ENCODE measurements at places on chromosomes 1 and 21. TPM values are rescaled to one million over a fixed set of nuclear protein-coding genes. Genes with fewer than 3 reads are reported as not detected.

- DNase-seq: no peak
- H3K36me3 ChIP-seq: peaks cover 23% of the 10 kb centered on the region
- no peak overlapping the region for H3K4me3 ChIP-seq
- H3K4me1 ChIP-seq: no peaks in the 10 kb centered on the region
- no peak overlapping the region for H3K27ac ChIP-seq
Measured at GRCh38 chr1:43602990-43603389, 47.0 kb upstream of the KDM4A start.

GRCh38 chr1:62384276-62385005 is 52.4 kb upstream of the USP1 start:
- peaks cover 24% of the 10 kb centered on the region for H3K4me1 ChIP-seq
- H3K27ac ChIP-seq: peak overlapping the region; percentile 74
- peak overlapping the region; percentile 7 for H3K4me3 ChIP-seq
- no peak for DNase-seq
- no peaks in the 10 kb centered on the region for H3K27me3 ChIP-seq

- H3K4me1 ChIP-seq: peaks cover 12% of the 10 kb centered on the region
- H3K27ac ChIP-seq: no peak overlapping the region
- H3K27me3 ChIP-seq: no peaks in the 10 kb centered on the region
- DNase-seq: no peak
- no peak overlapping the region for H3K4me3 ChIP-seq
Measured at GRCh38 chr1:87829360-87829759, 500.7 kb downstream of the LMO4 start.

GRCh38 chr1:210597555-210598134 is 268.9 kb downstream of the HHAT start:
- H3K27ac ChIP-seq: peak overlapping the region; percentile 98
- peaks cover 6% of the 10 kb centered on the region for H3K36me3 ChIP-seq
- peaks cover 48% of the 10 kb centered on the region for H3K4me1 ChIP-seq
- H3K4me3 ChIP-seq: peak overlapping the region; percentile 10

DNA sequence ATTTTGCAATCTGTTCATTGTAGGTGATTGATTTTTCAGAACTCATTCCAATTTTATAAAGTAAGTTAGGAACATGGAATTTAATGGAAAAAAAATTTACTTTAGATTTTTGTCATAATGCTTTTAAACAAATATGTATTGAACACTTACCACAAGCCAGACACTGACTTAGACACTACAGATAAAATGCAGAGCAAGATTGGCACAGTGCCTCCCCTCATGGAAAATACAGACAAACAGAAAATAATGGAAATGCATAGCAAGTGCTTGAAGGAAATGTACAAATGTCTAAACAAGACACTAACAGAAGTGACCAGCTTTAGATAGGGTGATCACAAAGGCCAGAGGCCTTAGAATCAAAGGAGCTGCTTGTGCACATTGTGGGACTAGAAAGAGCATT is 260.5 kb upstream of the ADGRL2 start:
- no peak overlapping the region for H3K27ac ChIP-seq
- H3K36me3 ChIP-seq: no peaks in the 10 kb centered on the region
- H3K4me3 ChIP-seq: no peak overlapping the region
- peaks cover 5% of the 10 kb centered on the region for H3K4me1 ChIP-seq
- no peak for DNase-seq
- no peaks in the 10 kb centered on the region for H3K27me3 ChIP-seq

DNA sequence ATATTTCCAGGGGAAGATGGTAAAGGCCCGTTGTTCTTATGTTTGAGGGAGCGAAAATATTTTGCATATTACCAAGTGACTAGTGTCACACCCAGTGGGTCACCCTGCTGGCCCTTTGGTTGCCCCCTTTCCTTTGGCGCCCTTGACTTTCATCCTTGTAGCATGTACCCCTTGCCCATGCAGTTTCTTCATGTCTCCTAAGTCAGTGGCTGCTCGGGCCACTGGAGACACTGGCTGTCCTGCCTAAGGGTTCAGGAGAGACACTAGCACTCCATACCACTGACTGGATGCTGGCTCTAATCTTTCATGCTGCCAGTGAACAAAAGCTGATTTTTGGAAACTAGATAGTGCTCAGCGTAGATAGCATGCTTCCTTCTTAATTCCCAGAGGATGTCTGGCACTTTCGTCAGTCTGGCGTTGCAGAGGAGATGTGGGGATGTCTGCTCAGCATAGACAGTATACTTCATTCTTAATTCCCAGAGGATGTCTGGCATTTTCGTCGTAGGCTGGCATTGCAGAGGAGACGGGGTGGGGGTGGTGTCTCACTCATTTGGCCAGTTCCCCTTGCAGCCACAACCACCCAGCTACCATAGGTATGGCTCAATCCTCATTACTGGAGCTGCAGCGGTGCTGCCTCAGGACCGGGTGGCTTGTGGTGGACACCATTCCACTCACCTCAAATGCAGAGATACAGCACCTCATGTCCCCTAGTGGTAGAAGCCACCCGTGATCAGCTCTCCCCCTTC is 770.9 kb upstream of the TPTE start:
- no peaks in the 10 kb centered on the region for H3K4me1 ChIP-seq
- DNase-seq: no peak
- no peaks in the 10 kb centered on the region for H3K27me3 ChIP-seq
- no peak overlapping the region for H3K4me3 ChIP-seq
- no peak overlapping the region for H3K27ac ChIP-seq

DNA sequence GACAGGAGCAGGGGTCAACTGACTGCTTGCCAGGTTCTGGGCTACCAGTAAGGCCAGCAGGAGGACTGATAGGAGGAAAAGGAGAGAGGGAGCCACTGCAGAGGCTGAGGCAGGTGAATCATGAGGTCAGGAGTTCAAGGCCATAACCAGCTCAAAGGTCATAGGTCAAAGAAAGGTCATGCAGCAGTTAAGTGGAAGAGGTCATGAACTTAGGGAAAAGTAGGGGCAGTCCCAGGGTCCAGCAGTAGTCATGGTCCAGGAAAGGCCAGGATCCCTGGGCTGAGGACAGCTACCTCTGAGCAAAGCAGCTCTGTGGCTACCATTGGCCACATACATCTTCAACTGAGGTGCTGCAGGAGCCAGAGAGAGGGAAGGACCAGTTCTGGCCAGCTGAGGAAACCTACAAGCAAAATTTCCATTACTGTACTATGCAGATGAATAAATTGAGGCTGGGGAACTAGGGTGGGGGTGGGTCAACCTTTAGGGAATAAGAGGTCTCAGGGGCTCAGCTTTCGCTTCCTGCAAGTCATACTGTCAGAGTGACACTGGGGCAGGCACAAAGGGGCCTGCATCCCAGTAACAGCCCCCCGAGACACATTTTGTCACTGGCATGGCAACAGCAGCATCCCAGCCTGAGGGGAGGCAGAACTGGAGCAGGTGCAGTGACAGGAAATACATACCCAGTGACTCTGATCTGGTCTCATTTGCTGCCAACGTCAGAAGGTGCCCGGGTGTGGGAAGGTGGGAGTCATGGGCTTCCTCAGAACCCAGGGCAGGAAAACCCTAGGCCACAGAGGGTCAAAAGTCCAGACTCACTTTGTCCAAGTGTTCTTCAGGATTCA is 5.2 kb upstream of the INPP5B start:
- no peak overlapping the region for H3K4me3 ChIP-seq
- H3K27me3 ChIP-seq: no peaks in the 10 kb centered on the region
- no peak overlapping the region for H3K27ac ChIP-seq
- peaks cover 5% of the 10 kb centered on the region for H3K36me3 ChIP-seq
- H3K4me1 ChIP-seq: peaks cover 8% of the 10 kb centered on the region

Gene LCE6A
- total RNA-seq: not detected

Gene CFHR5
- total RNA-seq: not detected
